Osteocyte (in vitro differentiated cells): ENCODE measurements at places on chromosomes 7 and 10. TPM values are rescaled to one million over a fixed set of nuclear protein-coding genes. Genes with fewer than 3 reads are reported as not detected.

- DNase-seq: no peak
Observed at GRCh38 chr7:17139081-17139480, 159.4 kb upstream of the AHR start.

- DNase-seq: no peak
Observed at GRCh38 chr7:91847231-91847630, 33.3 kb downstream of the MTERF1 start.

SYCE1 gene
- not detected in 2 replicates for total RNA-seq

DNA sequence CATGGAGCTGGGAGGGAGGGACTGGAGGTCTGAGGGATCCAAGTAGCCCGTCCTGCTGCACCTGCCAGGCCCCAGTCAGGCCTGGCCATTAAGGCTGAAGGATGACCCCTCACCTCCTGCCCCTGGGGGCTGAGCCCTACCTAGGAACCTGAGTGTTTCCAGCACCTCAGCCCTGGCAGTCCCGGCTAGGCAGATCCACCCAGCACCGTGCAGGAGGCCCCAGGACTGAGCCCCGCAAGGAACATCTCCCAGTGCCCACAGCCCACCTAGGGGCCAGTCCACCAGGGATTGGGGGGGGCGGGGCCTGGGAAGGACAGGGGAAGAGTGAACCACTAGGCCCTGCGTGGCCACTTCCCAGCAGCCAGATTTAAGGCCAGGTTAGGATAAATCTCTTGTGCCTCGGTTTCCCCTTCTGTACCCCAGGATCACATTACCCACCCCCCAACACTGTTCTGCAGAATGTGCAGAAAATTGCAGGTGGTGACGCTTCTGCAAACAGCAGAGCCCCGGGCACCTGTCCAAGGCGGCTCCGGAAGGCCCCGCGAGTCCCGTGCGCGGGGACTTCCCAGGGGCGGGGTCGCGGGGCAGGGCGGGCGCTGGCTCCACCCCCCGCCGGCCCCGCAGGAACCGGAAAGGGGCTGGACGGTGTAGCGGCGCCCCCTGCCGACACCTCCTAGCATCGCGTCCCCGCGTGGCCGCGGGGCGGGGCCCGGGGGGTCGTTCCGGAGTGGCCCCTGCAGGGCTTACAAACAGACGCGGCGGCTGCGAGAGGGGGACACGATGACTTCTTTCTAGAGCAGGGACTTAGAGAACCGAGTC lies 55.9 kb downstream of the PWWP2B start:
- DNase-seq: peak; percentile 93

DNA sequence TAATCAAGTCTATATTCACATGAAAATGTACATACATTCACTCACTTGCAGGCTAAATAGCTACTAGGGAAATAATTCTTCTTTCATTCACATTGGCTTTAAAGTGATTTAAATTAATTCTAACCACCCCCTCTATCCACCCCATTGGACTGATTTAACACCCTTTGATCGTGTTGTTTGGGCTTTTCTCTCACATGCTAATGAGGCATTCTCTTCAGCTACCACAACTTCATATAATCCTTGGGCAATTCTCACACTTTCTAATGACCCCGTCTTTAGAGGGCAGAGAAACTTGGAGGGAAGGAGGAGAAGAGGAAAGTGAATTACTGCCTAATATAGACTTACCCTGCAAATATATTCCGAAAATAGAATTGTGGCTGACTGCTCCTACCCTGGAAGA lies 24.6 kb downstream of the GRM3 start:
- no peak for DNase-seq

- no peak for DNase-seq
Observed at GRCh38 chr7:42720991-42721796, 190.7 kb downstream of the C7orf25 start.

GRCh38 chr7:6026011-6026819 lies 5.0 kb upstream of the ANKRD61 start:
- DNase-seq: no peak

- no peak for DNase-seq
Observed at GRCh38 chr7:28955718-28956607, 2.2 kb downstream of the TRIL start.

LRRC17 gene
- total RNA-seq: 12.4 and 12.5 TPM in 2 replicates

GRCh38 chr7:343227-343822 lies 53.4 kb downstream of the FOXL3 start:
- no peak for DNase-seq

DNA sequence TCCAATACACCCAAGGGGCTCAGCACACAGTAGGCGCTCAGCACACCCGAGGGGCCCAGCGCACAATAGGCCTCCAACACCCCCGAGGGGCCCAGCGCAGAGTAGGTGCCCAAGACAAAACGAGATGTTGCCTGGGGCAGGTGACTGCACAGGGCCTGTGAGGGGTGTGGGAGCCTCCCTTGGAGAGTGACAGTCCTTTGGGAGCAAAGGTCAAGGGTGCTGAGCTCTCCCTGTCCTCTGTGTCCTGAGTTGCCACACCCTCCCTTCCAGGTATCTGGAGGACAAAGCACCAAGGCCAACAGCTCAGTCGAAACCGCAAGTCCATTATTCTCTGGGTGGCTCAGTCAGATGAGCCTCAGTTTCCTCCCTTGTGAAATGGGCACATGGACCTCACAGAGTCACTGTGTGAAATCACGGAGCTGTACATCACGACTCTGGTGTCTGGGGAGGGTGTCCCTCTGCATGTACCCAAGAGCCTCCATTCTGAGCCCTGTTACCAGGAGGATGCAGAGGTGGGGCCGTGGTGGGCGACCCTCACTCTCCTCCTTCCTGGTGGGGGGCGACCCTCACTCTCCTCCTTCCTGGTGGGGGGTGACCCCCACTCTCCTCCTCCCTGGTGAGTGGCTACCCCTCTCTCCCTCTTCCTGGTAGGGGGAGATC lies 81.3 kb downstream of the FOXL3 start:
- no peak for DNase-seq

CCDC146 gene
- total RNA-seq: 3.3 and 5.1 TPM in 2 replicates

CHAT gene
- not detected in 2 replicates for total RNA-seq

- no peak for DNase-seq
Observed at GRCh38 chr7:134940729-134941128, 45.6 kb upstream of the AGBL3 start.

SH2D4B gene
- not detected in 2 replicates for total RNA-seq

DNA sequence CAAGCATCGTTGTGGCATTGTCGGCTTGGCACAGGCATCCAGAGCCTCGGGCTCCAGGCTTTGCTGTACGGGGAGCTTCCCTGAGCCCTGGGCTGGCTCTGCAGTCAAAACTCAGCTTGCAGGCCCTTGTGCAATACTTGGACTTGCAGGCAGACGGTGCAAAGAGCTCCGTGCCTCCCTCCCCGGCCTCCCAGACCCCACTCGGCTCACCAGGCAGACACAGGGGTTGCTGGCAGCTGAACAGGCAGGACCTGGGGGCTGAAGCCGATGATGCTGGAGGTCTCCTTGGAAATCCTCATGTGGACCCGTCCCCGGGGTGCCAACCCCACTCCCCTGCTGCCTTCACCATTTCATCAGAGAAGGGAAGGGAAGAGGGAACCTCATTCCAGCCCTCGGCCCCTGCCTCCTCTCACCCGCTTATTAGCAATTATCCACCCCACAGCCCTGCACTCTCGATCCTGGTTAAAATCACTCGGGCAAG lies 59.6 kb upstream of the GNA12 start:
- DNase-seq: no peak

TRIM8 gene
- total RNA-seq: 63.9 and 66.8 TPM in 2 replicates

- DNase-seq: no peak
Observed at GRCh38 chr10:70985824-70986622, 97.7 kb upstream of the PCBD1 start.

DNA sequence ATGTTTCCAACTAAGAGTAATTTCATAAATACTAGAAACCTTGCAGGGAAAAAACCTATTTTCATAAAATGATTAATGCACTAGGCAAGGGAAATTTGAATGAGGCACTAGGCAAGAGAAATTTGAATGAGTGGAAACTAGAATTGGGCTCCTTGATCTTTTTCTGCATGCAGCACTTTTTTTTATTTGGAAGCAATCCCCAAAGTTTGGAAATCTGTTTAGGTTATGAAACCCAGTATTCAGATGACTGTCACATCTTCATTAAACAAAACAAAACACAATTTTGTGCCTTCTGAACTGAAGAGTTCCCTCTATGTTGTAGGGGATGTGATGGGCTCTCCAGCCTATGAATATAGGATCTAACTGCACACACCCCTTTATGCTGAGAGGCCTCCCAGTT lies 201.9 kb downstream of the BAMBI start:
- no peak for DNase-seq

AKR1B1 gene
- total RNA-seq: 59.4 and 61.8 TPM in 2 replicates

DNA sequence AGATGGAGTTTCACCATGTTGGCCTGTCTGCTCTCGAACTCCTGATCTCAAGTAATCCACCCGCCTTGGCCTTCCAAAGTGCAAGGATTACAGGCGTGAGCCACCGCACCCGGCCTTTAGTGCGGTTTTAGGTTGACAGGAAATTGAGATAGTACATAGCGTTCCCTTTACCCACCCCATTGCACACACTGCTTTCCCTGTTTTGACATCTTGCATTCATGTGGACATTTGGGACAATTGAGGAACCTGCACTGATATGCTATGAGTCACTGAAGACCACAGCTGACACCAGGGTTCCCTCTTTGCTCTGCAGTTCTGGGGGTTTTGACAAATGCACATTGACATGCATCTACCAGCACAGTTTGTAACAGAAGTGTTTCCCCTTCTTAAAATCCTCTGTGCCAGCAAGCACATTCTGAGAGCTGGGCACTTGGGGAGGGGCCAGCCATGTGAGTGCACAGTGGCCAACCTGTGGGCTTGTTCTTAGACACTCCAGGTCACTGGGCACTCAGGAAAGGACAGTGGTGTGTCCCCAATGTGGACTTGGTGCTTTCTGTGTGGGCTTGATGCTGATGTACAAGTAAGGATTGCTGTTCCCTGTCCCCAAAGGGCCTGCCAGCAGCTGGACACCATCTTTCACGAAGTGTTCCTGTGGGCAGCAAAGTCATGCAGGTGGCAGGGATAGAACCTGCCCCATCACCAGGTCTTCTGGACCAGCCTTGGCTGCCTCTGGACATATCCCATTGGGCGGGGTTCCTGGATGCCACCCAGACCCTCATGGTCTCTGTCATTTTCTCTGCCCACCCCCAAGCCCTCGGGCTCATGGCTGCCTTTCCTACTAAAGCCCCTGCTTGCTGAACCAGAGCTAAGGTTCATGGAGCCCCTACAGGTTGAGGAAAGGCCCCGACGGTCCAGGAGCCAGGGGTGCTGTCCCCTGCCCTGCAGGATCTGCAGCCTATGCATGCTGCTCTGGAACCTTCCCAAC lies 579.8 kb downstream of the GLRX3 start:
- no peak for DNase-seq

- no peak for DNase-seq
Observed at GRCh38 chr10:101114646-101115045, 16.5 kb upstream of the TLX1 start.

ITPRID1 gene
- total RNA-seq: not detected in 2 replicates

KCNIP2 gene
- 3.2 and 3.5 TPM in 2 replicates for total RNA-seq

NAT16 gene
- 0.16 TPM in 1 of 2 replicates, not detected in the other for total RNA-seq

- no peak for DNase-seq
Observed at GRCh38 chr10:111539246-111539645, 462.4 kb downstream of the ADRA2A start.

GRCh38 chr10:13717936-13718772 lies 131.4 kb downstream of the PRPF18 start:
- DNase-seq: peak; percentile 86

GRCh38 chr7:128121711-128122530 lies 90.7 kb upstream of the LRRC4 start:
- peak; percentile 64 for DNase-seq

ANKRD1 gene
- 4.9 and 5.8 TPM in 2 replicates for total RNA-seq

DNA sequence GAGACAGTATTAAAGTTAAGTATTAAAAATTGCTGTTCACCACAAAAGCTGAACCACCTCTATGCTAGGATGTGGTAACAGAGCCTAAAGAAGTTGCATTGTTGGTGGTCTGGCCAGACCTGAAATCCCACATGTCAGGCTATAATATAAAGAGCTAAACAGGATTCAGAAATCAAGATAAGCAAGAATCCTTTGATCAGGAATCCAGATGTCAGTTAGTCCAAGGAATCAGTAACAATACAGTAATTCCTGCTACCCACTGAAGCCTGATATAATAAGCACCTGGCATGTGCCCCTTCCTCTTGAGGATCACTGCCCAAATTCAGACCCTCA lies 48.9 kb downstream of the ZNF277 start:
- no peak for DNase-seq

DNA sequence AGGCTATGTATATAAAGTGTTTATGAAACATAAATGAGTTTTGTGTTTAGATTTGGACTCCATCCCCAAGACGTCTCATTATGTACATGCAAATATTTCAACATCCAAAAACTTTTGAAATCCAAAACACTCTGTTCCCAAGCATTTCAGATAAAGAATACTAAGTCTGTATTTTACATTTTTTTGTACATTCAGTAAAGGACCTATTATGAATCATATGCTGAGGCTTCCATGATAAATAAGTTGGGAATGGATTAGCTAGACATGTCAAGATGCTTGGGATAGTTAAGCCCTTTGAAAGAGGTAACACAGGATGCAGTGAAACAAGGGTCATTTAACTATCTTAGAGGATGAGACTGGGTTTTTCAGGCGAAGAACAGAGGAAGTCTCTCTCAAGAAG lies 262.9 kb downstream of the SNX13 start:
- DNase-seq: no peak

- DNase-seq: no peak
Observed at GRCh38 chr10:103696411-103697145, 158.8 kb downstream of the SH3PXD2A start.

- DNase-seq: no peak
Observed at GRCh38 chr10:119669331-119669730, 18.2 kb downstream of the BAG3 start.

- DNase-seq: peak; percentile 59
Observed at GRCh38 chr7:44182827-44183226, 6.4 kb downstream of the GCK start.

- no peak for DNase-seq
Observed at GRCh38 chr7:47539398-47540052, 42.4 kb downstream of the TNS3 start.

- DNase-seq: no peak
Observed at GRCh38 chr7:151984612-151985011, 28.4 kb downstream of the GALNTL5 start.

DNA sequence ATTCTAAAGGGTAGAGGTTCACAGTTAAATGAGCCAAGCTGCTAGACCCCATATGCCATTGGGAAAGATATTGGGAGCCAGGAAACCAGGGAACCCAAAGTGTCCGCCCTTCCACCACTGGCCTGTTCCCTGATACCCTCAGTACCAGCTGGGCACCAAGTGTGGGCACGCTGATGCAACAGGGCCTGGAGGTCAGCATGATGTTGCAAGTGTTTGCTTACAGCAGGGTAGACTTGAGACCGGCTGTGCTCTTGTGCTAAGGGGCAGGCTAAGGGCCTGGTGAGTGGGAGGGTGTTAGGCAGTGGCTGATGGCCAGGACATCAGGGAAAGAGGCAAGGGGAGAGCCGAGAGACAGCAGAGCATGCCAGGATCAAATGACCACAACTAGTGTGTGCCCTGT lies 21.0 kb upstream of the MYL7 start:
- no peak for DNase-seq
